Type B pancreatic cell (in vitro differentiated cells): ENCODE measurements at places on chromosomes 2 and 18. TPM values are rescaled to one million over a fixed set of nuclear protein-coding genes. Genes with fewer than 3 reads are reported as not detected.
A peak's percentile ranks its signal among the peaks of the same experiment; 100 is the strongest.

UGT1A4 gene
- total RNA-seq = not detected in 2 replicates

CRYBA2 gene
- 77.3 and 179 TPM in 2 replicates for total RNA-seq

ATOH8 gene
- total RNA-seq = 1.8 and 13.7 TPM in 2 replicates

ANO7 gene
- total RNA-seq = 1.7 and 3.3 TPM in 2 replicates

CCT7 gene
- 256 and 300 TPM in 2 replicates for total RNA-seq

LIMS4 gene
- 1.0 TPM in 2 replicates for total RNA-seq

FAM110C gene
- 2.3 and 2.6 TPM in 2 replicates for total RNA-seq

DNA sequence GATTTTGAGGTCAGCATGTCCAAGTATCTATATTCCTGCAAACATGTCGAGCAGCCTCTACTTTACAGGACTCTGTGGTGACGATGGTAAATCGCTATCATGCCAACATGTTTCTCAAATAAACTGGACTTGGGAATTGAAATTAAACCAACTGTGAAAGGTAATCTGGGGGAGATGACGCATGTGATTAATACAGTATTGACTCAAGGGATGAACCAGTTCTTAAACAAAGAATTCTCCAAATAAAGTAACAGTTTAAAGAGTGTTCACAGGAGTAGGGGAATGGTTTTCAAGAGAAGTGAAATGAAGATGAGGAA lies 54.3 kb downstream of the THUMPD2 start:
- H3K4me1 ChIP-seq = peaks cover 33% of the 10 kb centered on the region
- H3K27ac ChIP-seq = no peak overlapping the region
- no peaks in the 10 kb centered on the region for H3K27me3 ChIP-seq
- no peak for DNase-seq
- no peak overlapping the region for H3K4me3 ChIP-seq

GRCh38 chr2:28276076-28276618 lies 116.5 kb upstream of the FOSL2 start:
- peak overlapping the region; percentile 82 for H3K27ac ChIP-seq
- H3K27me3 ChIP-seq = no peaks in the 10 kb centered on the region
- peaks cover 14% of the 10 kb centered on the region for H3K36me3 ChIP-seq
- H3K4me1 ChIP-seq = peaks cover 20% of the 10 kb centered on the region

GRCh38 chr2:23801396-23801795 lies 125.5 kb downstream of the ATAD2B start:
- no peak for DNase-seq
- H3K4me3 ChIP-seq = no peak overlapping the region
- peaks cover 5% of the 10 kb centered on the region for H3K4me1 ChIP-seq
- peaks cover 12% of the 10 kb centered on the region for H3K36me3 ChIP-seq
- no peaks in the 10 kb centered on the region for H3K27me3 ChIP-seq
- no peak overlapping the region for H3K27ac ChIP-seq

GRCh38 chr2:195562570-195563566 lies 94.2 kb upstream of the SLC39A10 start:
- no peaks in the 10 kb centered on the region for H3K27me3 ChIP-seq
- H3K4me1 ChIP-seq = no peaks in the 10 kb centered on the region
- no peak overlapping the region for H3K4me3 ChIP-seq

DNA sequence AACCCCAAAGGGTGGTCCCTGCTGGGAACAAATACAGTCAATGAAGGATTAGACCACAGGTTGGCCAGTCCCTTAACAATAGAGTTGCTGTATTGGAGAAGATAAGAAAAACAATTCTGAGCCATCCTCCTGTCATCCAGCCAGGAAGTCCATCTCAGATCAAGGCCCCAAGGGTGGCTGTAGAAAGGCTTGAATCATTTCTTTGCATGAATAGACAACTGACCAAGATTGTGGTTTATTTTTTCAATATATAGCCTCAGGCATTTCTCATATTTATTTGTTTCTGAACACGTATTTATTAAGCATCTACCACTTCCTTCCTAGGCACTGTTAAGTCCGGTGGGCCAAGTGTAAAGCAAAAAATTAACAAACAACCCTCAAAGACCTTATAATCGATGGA lies 274.4 kb upstream of the SLC14A2 start:
- H3K4me1 ChIP-seq = peaks cover 6% of the 10 kb centered on the region
- no peaks in the 10 kb centered on the region for H3K27me3 ChIP-seq
- H3K27ac ChIP-seq = no peak overlapping the region
- H3K4me3 ChIP-seq = no peak overlapping the region

DNA sequence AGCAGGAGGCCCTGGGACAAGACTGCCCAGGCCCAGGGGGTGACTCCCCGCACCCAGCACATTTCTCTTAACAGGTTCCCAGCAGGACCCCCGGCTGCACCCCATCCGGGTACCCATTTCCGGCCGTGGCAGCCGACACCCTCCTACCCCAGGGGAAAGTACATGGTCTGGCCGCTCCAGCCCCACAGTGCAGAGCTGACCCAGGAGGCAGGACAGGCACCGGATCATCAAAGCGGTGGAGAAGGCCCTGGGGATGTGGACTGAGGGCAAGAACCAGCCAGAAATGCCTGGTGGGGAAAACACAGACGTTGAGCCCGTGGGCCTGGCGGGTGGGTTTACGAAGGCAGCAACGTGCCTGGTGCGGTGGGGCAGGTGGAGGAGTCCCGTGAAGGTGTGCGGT lies 79.5 kb upstream of the GPC1 start:
- no peak for DNase-seq
- H3K4me1 ChIP-seq = no peaks in the 10 kb centered on the region
- no peak overlapping the region for H3K4me3 ChIP-seq
- H3K27me3 ChIP-seq = peaks cover 11% of the 10 kb centered on the region
- H3K27ac ChIP-seq = no peak overlapping the region

- H3K4me3 ChIP-seq = no peak overlapping the region
- no peak for DNase-seq
- no peaks in the 10 kb centered on the region for H3K36me3 ChIP-seq
Measured at GRCh38 chr2:191056228-191056627, 42.3 kb upstream of the STAT1 start.

DNA sequence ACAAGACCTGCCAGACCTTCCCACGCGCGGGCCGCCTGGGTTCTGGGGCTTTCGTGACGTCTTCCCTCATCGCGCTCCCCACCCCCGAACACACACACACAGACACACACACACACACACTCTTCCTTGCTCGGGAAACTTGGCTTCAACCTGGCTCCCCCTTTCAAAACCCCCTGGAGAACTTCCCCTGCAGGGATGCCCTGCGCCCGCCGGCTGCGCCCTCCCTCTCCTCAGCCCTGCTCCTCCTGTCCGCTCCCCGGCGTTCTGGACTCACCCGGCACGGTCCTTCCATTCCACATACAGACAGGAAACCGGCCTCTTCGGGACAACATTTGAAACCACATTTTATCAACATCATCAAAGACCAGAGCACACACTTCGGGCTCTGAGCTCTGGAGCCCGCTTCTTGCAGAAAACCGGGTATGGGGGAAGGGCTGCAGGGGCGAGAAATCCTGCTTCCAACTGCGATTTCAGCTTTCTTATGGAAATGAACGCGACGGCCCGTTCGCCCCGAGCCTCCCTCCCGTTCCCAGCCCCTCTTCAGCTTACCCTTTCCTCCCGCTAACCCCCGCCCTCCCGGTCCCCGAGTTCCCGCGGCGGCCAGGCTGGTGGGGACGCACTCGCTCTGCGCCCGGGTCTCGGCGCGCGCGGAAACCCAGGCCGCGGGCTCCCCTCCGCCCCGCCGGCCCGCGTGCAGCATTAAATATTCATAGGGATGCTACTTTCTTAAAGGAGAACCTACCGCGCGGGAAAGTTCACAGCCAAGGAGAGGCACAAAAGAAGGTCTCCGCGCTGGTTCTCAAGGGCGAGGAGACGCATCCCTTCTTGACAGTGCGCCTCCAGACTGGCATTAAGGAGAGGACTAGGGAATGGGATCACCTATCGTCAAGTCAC lies 18.3 kb downstream of the POU3F3 start:
- peaks cover 98% of the 10 kb centered on the region for H3K27me3 ChIP-seq
- no peak for DNase-seq
- H3K4me1 ChIP-seq = peaks cover 8% of the 10 kb centered on the region

DNA sequence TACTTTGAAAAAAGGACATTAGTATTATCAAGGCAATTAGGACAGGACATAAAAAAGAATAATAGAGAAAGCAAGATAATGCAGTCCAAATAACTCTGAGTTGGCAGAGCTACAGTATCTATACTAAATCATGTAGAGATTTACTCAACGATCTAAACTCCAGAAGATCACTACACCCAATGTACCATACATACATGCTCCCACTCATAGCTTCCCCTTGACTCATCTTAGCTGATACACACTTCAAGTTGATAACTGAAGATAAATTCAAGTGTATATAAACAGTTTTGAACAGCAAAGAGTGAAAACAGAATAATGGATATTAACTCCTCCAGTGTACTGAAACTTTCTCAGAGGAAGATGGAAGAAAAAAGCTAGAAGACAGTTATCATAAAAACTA lies 78.5 kb downstream of the SESTD1 start:
- H3K27ac ChIP-seq = no peak overlapping the region
- peaks cover 46% of the 10 kb centered on the region for H3K36me3 ChIP-seq
- peaks cover 3% of the 10 kb centered on the region for H3K4me1 ChIP-seq
- H3K27me3 ChIP-seq = no peaks in the 10 kb centered on the region

DNA sequence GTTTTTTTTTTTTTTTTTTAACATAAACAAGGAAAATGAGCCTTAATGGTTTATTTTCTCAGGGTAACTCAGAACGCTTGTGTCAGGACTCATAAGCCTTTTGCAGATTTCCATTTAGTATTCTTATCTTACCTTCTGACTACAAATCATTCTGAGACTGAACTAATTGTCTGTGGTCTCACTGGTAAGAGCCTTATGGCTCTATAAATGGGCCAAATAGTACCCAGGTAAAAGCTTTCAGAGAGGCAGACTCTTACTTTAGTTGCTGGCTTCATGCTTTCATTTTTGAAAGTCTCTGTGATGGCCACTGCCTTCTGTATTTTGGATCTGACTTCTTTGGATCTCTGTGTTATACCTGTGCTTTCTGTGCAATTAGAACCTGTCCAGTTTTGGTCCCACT lies 403.4 kb downstream of the RIT2 start:
- no peaks in the 10 kb centered on the region for H3K27me3 ChIP-seq
- H3K36me3 ChIP-seq = peaks cover under 1% of the 10 kb centered on the region
- H3K4me1 ChIP-seq = peaks cover 21% of the 10 kb centered on the region
- no peak for DNase-seq
- H3K4me3 ChIP-seq = no peak overlapping the region

DNA sequence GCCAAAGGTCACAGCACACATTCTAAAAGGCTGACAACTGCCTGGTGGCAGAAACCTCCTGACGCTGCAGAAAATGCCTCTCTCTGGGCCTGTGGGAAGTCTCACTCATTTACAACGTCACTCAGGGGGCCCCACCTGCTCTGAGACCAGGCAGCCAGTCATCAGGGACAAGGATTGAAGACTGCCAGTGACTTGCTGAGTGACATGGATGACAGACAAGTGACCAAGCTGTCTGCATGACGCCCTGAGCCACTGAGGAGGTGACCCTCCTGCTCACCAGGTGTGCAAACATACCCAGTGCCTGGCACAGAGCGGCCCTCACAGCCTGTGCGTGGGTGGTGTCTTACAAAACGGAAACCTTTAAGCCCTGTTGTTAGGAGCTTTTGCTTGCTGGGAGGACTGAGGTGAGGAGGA lies 392.4 kb downstream of the TNS1 start:
- H3K27me3 ChIP-seq = peaks cover 6% of the 10 kb centered on the region
- H3K4me3 ChIP-seq = peak overlapping the region; percentile 24
- H3K27ac ChIP-seq = peak overlapping the region; percentile 57
- no peak for DNase-seq

DNA sequence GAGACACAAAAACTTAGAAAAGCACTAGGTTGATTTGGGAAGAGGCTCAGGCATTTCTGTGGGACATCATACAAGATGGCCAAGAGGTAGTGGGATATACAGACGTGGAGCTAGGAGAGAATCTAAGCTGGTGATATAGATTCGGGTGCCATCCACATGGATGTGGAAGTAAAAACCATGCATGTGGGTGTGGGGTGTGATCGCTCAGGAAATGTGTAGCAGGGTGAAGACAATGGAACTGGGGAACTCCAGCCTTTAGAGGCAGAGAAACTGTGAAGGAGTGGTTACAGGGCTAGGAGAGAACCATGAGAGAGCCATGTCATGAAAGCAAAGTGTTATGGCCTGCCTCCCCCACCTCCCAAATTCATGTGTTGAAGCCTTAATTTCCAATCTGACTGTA lies 43.0 kb upstream of the CTLA4 start:
- H3K4me3 ChIP-seq = no peak overlapping the region
- H3K27ac ChIP-seq = no peak overlapping the region
- peaks cover 18% of the 10 kb centered on the region for H3K27me3 ChIP-seq
- H3K36me3 ChIP-seq = no peaks in the 10 kb centered on the region

- H3K27me3 ChIP-seq = no peaks in the 10 kb centered on the region
- H3K27ac ChIP-seq = no peak overlapping the region
- no peak overlapping the region for H3K4me3 ChIP-seq
- peaks cover 28% of the 10 kb centered on the region for H3K4me1 ChIP-seq
- H3K36me3 ChIP-seq = peaks cover 24% of the 10 kb centered on the region
Measured at GRCh38 chr18:55442561-55442960, 145.4 kb downstream of the TCF4 start.

GRCh38 chr2:75641587-75641986 lies 5.0 kb upstream of the MRPL19 start:
- H3K27me3 ChIP-seq = peaks cover 16% of the 10 kb centered on the region
- no peak for DNase-seq
- peaks cover 3% of the 10 kb centered on the region for H3K36me3 ChIP-seq

GRCh38 chr2:74205596-74205995 lies 7.2 kb downstream of the MTHFD2 start:
- peak overlapping the region; percentile 62 for H3K4me3 ChIP-seq
- peaks cover 20% of the 10 kb centered on the region for H3K4me1 ChIP-seq
- peaks cover 19% of the 10 kb centered on the region for H3K36me3 ChIP-seq
- H3K27ac ChIP-seq = peak overlapping the region; percentile 97

DNA sequence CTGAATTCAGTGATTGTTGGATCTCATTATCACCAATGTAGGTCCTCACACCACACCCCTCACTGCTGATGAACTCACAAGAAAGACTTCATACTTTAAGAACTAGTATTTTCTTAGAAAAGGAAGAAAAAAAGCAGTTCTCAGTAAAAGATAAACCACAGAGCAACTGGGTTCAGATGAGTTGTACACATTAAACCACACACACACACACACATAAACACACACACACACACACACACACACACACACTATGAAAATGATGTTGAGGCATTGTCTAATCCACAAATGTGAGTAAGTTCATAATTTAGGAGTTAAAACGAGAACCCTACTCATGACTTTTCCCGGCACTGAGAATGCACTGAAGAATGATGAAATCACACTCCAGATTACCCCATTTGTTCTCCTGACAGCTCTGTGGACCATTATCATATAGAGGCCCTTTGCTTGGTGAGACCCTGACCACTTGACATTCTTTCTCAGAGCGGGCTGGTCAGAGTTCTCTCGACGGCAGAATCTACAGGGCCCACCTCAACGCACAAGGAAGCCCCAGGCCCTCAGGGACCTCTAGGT lies 106.2 kb downstream of the BCL2 start:
- H3K27me3 ChIP-seq = no peaks in the 10 kb centered on the region
- H3K36me3 ChIP-seq = no peaks in the 10 kb centered on the region
- no peaks in the 10 kb centered on the region for H3K4me1 ChIP-seq
- no peak for DNase-seq
- no peak overlapping the region for H3K27ac ChIP-seq

- no peak overlapping the region for H3K27ac ChIP-seq
- H3K4me1 ChIP-seq = peaks cover 79% of the 10 kb centered on the region
- no peak for DNase-seq
Measured at GRCh38 chr2:144456680-144457079, 63.2 kb downstream of the ZEB2 start.

- no peak overlapping the region for H3K4me3 ChIP-seq
- peaks cover 17% of the 10 kb centered on the region for H3K4me1 ChIP-seq
- H3K27me3 ChIP-seq = peaks cover 8% of the 10 kb centered on the region
- no peak for DNase-seq
- H3K27ac ChIP-seq = no peak overlapping the region
Measured at GRCh38 chr2:236636261-236636660, 66.6 kb downstream of the ACKR3 start.
